ENCODE measurements at places on chromosomes 4 and X.
A peak's percentile ranks its signal among the peaks of the same experiment; 100 is the strongest.

DNA sequence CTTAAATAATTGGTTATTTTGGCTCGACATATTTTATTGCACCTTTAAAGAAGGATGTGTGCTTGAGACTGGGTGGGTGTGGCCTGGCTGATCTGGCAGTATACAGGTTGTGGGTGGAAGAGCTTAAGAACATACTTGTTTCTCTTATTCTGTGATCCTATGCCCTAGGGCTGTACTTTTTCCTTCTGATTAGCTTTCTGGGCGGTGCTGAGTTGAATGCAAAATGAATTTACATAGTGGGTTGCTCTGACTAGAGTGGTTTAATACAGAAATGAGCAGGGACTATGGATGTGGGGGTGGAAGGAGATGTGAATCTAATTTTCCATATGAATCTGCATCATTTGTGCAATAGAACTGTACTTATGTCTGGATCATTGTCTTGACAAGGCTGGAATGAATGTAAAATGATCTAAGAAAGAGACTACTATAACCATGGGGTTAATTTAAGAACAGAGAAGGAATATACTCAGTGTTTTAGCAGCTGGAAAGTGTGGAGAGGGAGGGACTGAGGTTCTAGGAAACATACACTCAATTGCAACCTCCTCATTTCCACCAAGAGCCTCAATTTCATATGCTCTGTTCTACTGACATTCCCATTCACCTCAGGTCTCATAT lies 73.7 kb downstream of the RLIM start:
- DNase-seq: peak; percentile 24

DNA sequence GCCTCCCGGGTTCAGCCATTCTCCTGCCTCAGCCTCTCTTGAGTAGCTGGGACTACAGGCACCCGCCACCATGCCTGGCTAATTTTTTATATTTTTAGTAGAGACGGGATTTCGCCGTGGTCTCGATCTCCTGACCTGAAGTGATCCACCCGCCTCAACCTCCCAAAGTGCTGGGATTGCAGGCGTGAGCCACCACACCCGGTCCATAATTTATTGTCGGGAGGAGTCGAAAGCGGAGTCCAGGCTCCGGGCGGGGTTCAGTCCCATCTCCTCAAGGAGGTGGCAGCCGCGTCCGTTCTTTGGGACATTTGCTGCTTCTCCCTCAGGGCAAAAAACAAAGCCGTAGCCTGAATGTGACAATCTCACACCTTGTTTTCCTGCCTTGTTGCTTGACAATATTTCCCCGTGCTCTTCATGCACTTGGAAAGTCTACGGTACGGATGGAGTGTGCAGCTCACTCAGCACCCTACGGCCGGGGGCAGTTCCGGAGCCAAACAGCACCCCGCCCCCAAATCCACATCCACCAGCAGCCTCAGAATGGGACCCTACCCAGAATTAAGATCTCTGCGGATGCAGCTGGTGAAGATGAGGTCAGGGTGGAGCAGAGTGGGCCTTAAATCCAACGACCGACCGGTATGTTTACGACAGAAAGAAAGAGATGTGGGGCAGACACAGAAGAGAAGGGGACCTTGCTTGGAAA lies 9.6 kb downstream of the GTPBP6 start:
- DNase-seq: no peak

DNA sequence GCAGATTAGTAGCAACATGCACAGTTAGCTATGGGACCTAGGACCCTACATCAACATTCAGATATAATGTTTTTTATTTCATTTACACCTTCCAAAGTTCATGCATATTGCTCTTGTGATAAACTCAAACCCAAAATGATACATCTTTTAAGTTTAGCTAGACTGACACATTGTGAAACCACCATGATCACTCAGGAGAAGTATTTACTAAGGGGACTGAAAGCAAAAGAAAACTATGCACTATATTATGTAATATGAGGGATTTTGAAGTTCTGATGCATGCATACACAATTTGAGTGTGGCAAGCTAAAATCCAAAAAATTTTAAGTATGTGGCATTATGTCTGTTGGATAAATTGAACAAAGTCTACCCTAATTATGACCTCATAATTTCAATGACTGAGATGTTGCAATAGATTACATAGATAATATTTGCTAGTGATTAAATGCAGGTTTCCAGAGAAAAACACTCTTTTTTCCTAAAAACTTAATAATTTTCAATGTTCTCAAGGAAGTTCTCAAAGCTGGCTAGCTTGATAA lies 914.8 kb upstream of the GRIA3 start:
- no peak for DNase-seq

DNA sequence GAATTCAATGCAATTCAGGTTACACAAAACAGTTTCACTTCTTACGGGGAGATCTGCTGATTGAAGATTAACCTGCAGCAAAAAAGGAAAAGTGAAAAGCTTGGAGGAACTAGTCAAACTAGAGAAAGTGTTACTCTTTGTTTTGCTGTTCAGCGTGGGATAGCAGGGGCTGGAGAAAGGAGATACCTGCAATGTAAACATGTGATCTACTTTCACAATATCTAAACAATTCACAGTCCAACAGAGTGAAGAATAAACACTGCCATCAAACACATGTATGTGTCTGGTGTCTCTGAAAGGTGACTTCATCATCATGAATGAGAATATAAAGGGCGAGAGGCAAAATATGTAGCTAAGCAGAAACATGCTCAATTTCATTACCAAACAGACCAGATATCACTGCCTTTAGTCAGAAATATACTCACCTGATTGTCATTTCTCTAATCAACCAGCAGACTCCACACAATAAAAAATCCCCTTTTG lies 26.4 kb downstream of the NIPAL1 start:
- DNase-seq: no peak

DNA sequence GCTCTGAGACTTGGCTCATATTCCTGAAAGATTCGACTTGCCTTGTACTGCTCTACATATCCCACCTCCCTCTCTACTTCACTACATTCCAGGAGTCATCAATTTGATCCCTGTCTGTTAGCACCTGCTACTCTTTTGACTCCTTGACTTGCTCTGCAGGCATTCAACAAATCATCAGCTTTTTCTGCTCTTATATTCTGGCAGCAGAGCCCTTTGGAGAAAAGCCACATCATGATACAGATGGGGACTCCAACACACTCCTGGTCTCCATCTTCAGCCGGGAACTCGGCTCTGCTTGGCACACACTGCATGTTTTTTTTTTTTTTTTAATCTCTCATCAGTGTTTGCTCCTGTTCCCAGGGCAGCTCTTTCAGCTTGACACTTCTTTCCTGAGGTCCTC lies 293.2 kb upstream of the LCORL start:
- DNase-seq: no peak

- DNase-seq: no peak
These were observed 71.6 kb downstream of the RASL11B start for GRCh38 chr4:52933738-52934137.

DNA sequence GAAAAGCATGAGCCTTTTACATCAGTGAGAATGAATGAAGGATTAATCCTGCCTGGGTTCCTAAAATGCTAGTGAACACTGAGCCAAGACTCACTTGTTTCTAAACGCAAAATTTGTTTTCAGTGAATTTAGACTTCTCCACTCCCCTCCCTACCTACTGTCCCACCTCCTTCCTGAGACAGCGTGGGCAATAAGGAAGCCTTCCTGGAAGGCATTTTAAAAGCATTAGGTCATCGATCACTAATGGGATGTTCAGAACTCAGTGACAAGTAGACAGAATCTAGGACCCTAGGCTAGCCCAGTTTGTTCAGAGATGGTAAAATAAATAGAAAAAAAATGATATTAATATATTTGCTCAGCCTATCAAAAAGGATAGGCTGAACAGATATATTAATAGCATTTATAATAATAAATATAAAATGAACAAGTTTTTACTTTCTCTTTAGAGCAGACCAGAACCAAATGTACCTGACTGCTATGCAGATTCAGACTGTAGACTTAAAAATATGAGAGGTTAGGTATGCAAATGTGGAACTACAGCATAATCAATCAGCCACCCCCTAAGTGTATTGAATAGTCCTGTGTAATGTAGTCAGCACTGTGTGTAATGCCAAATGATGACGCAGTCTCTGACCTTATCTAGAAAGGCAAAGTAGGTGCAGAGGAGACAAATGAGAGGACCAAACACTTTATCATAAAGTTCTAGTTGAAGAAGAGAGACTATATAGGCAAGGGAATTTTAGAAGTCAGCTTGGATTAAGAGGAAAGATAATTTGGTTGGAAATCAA lies 331.1 kb downstream of the GPAT3 start:
- DNase-seq: no peak

DNA sequence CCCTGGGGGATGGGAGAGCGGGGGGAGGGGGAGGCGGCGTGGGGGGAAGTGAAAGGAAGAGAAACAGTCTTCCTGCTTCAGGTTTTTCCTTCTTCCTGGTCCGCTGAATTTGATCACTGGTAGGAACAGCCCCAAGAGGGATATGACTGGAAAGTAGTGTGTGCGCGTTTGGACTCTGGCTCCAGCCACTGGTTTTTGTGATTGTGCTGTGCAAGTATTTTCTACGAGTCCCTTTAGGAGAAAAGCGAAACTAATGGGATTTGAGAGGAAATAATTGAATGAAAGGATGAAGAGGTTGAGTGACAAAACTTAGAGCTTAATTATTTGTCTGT lies 836 bp downstream of the PRRG1 start:
- no peak for DNase-seq

DNA sequence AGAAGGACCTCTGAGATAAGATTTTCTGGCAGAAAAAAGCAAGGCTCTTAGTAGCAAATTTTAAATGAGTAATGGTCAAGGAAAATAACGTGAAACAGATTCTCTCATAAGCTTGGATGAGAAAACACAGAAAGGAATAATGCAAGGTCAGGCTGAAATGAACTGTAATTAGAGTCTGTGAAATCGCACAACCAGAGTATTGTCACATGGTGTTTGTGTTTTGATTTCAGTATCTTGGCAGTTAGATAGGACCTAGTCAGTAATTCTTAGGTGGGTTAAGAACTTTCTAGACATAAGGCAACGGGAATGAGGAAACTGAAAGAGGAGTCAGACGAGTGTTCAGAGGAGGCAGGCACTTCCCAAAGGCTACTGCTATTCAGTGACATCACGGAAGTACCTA lies 34.6 kb downstream of the LIMCH1 start:
- DNase-seq: no peak

DNA sequence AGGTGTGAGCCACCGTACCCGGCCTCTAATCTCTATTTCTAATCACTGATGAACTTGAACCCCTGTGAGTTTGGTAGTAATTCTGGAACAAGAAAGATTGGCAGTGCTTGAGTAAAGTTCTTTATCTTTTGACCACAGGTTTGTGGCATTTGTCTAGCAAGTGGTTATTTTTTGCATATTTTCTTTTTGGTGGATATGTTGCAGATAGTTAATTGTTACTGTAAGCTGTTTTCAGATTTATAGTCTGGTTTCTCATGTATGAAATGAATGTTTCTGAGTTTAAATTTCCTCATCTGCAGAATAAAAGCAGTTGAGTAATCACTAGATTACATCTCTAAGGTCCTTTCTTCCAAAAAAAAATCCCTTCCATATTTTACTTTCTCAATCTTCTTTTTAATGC lies 105.2 kb downstream of the GASK1B start:
- no peak for DNase-seq

DNA sequence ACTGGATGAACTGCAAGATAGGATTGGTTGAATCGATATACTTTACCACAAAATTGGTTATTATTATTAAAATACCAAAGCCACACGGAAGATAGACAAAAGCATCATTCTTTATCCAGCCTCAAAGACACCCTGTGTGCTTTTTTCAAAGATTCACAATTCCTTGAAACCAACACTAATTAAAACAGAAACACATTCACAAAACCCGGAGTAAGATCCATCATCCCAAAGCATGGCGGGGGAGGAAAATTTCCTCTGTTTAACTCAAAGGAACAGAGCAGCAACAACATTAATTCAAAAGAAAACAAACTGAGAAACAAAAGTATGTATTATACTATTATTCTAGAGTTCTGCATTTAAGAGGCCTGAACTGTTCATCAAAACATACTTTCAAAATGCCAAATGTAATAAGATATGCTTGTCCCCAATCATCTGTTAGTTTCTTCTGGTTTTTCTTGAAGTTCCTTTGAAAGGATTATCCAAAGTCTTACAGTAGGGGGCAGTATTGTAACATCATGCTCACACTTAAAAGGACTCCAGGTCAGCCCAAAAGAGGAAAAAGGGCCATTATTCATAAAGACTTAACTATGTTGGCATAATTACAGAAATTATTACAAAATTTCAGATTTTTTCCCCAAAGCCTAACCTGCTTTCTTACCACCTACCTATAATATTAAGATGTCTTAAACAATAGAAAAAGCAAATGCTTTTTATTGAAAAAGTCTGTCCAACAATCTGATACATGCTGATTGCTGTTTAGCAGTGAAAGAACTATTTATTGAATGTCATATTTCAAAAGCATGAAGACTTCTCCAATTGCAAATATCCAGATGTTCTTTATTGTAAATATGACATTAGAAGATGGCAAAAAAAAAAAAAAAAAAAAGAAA lies 168.7 kb downstream of the SCFD2 start:
- DNase-seq: no peak

DNA sequence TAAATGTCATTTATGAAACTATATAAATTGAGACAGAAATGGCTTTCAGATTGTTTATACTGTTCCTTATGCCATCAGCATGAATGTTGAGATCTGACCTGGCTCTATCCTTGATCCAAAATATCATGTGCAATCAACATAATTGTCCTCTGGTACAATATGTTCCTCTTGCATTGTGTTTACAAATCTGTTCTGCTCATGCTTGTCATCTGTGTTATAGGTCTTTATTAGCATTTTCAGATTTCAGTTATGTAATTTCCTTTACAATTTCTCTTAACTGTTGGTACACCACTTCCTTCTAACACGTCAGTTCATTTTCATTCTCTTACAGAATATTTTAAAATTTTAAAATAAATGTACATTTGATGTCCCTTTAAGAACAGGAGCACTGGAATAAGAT lies 1.6 kb downstream of the HPGD start:
- DNase-seq: no peak

- DNase-seq: no peak
These were observed 1.6 kb downstream of the TBC1D14 start for GRCh38 chr4:6910960-6911874.

DNA sequence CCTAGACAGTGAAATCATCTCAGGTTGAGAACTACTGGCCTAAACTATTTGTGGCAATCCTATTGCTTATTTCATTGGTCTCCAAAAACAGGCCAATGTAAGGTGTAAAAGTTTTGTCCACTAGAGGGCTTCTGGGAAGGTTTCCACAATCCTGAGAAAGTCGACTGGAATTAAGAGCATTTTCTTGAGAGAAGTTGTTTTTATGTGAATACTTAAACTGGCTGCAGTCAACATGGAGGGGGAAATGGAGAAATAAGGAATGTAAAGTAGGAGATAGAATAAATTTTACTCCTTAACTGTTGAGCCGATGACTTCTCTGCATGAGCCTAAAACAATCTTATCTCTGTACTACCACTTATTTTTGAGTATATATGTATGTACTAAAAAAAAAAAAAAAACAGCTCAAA lies 11.0 kb upstream of the EIF4E start:
- DNase-seq: no peak

- no peak for DNase-seq
These were observed 13.3 kb downstream of the OPHN1 start for GRCh38 chrX:68419975-68420374.

- no peak for DNase-seq
These were observed 158.7 kb downstream of the ZNF674 start for GRCh38 chrX:46386511-46386910.

Data from stimulated activated CD4-positive, alpha-beta T cell treated with anti-CD3 and anti-CD28 coated beads, Interleukin-1b, Interleukin-23, amount 100 ng/mL, for 48 hours (primary cell).